ENCODE measurements at places on chromosomes 12 and 14.

GRCh38 chr14:104639885-104640548 lies 35.4 kb upstream of the TMEM179 start:
- peak; percentile 53 for DNase-seq

DNA sequence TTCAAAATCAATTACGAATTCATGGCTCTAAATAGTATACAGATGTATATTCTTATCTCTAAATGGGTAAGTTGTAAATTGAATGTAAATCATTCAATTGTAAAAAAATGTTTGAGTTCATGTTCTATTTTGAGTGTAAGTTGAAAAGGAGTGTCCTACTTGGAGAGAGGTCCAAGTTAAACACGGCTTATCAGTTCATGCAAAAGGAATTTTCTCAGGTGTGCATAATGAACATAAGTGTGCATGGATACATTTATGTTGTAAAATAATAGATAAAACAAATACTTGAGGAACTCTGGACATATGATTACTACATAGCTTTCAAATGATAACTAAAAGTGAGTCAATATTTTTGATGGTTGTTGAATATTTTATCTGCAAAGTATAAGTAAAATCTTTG lies 79.5 kb downstream of the PPFIA2 start:
- no peak for DNase-seq

- DNase-seq = no peak
Observed at GRCh38 chr14:78446807-78447206, 276.6 kb downstream of the NRXN3 start.

DNA sequence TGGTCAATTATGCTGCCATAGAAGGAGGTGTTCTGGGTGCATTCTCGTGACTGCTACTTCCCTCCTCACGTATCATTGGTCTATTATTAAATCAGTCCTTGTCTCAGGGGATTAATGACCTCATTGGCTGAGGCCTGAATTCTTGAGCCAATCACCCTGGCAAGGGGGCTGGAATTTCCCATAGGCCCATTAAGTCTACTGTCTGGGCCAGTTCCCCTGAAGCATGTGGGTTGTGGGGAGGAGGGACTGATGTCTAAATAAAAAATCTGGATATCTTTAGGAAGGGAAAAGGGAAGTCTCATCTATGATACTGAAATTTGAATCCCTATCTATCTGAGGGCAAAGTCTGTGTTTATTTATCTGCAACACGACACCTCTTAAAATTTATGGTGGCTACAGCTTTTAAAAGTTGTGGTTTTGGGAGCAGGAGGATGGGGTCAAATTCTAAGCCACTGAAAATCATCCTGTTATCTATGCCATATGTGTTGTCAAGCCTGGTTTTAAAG lies 71.9 kb downstream of the DYRK2 start:
- DNase-seq = no peak

Data from coronary artery (tissue), 2 donors.